NCI-H2081 treated with DMSO at 0.1 percent for 48 hours (cell line): ENCODE measurements at places on chromosomes 11 and 22.

GRCh38 chr11:20109731-20110445 lies 50.4 kb downstream of the DBX1 start:
- no peak for DNase-seq

- DNase-seq, result no peak
Measured at GRCh38 chr11:77191823-77192495, 63.9 kb downstream of the MYO7A start.

DNA sequence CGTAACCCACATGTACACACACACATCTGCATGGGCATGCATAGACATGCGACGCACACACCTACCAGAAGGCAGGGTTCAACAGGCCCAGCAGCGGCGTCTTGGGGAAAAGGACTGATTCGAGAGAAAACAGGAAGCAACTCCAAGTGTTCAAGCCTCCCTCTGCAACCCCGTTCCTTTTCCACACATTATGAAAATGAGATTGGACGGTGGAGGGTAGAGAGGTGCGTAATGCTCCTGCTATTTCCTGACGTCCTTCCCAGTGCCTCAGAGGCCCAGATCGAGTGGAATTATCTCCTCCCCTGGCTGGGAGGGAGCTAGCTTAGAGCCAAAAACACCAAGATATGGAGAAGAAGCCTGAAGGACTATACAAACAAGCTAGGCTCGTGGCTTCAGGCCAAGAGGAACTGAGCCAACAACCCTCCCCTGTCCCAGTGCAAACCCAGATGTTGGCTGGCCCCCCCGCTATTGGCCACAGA lies 289.2 kb downstream of the MN1 start:
- no peak for DNase-seq

DNA sequence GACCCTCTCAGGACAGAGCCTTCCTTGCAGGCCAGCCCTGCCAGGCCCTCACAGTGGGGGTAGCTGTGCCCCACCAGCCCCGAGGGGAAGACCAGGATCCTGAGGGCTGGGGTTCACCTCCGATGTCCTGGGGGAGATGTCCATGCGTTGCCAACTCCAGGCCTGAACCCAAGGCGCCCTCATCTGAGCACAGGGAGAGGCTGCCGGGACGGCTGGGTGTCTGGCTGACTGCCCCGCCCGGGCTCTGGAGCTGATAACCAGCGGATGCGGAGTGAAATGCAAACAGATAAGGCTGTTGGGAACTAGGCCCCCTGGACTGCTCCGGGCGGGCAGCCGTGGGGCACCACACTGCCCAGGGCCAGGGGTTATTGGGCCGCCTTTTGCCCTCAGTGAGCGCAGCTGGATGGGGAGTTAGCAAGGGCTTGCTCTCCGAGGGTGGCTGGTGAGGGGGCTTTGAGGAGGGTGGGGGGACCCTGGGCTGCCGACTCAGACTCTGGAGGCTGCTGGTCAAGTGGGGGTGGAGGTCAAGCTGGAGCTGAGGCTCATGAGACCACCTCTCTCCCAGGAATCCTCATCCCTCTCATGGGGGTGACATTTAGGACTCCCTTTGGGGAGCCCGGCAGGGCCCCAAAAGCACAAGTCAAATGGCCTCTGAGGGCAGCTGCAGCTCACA lies 5.6 kb upstream of the MUC6 start:
- no peak for DNase-seq

DNA sequence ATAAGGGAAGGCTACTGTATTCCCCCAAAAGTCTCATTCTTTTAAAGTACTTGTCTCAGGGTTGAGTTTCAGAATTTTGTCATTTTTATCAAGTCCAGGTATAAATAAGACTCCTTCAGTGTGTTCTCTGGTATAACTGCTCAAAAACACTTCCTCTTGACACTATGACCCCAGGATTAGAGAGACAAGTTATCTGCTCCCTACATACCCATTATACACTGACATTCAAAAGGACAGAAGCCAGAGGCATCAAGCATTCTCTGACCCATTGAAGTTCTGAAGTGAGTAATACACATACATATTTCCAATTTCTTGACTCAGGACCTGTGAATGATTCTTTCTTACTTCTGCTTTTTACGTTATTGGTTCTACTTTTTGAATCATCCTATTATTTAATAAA lies 447.8 kb upstream of the CNTN5 start:
- no peak for DNase-seq

DNA sequence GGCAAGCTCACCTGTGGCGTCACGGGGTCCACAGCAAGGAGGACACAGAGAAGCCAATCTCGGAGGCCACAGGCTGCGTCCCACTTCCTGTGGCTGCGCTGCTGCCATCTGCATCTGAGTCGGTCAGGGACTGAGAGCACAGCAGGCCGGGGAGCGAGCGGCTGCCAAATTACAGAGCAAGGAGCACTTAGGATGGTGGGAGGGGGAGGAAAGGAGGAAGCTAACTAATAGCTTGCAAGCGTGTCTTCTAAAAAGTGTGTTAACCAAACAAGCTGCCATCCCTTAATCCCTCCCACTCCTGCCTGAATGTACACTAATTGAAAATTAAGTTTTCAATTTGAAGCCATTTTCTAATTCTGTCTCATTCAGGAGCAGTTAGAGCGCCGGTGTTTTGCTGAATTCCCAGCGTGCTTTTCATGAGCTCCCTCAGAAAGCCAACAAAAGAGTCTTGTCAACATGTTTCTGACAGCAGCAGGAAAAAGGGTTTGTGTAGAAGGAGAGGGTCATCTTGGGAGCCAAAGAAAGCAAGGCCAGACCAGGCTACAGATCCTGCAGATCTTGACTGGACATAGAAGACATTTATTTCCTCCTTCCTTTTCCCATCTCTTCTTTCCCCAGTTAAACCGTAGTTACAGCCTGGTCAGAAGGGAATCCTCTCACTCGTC lies 42.4 kb upstream of the API5 start:
- no peak for DNase-seq

GRCh38 chr22:35687461-35687860 lies 30.2 kb upstream of the APOL5 start:
- no peak for DNase-seq

- no peak for DNase-seq
Measured at GRCh38 chr22:50307890-50308596, 597 bp upstream of the PLXNB2 start.

GRCh38 chr11:107857550-107858216 lies 904 bp downstream of the SLC35F2 start:
- DNase-seq, result no peak

- no peak for DNase-seq
Measured at GRCh38 chr11:3807909-3808860, at the start of gene PGAP2. TSS of gene PGAP2 (plus strand) at chr11:3808560. CDS start at chr11:3811260, 2,700 bp downstream.

DNA sequence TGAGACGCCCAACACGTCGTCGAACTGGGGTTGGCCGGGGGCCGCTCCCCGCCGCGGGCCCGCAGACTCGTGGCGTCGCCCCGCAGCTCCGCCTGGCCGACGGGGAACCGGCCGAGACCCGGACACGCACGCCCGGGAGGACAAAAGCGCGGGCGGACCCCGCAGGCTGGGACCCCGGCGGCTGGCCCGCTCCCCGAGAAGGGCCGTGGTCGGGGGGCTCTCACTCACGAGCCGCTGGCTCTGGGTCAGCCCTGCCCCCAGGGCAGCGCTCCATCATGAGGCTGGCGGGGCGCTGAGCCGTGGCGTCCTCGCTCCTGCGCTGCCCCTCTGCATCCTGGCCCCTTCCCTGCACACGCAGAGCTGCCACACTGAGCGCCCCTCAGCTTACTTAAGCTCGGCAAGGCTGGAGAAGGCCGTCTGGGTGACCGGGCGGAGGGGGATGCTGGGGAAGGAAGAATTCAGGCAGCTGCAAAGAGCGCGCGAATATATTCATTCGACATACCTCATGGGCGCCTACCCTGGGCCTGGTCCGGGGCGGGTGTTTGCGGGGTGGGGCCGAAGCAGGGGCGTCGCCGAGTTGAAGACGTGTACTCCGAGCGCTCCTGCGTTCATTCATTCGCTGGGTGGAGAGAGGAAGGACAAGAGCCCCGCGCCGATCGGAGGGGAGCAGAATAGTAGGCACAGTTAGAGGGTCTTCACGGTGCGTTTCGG lies 579 bp upstream of the CYB5R2 start:
- no peak for DNase-seq

GRCh38 chr11:66782726-66783125 lies 53.7 kb upstream of the SPTBN2 start:
- DNase-seq, result no peak

DNA sequence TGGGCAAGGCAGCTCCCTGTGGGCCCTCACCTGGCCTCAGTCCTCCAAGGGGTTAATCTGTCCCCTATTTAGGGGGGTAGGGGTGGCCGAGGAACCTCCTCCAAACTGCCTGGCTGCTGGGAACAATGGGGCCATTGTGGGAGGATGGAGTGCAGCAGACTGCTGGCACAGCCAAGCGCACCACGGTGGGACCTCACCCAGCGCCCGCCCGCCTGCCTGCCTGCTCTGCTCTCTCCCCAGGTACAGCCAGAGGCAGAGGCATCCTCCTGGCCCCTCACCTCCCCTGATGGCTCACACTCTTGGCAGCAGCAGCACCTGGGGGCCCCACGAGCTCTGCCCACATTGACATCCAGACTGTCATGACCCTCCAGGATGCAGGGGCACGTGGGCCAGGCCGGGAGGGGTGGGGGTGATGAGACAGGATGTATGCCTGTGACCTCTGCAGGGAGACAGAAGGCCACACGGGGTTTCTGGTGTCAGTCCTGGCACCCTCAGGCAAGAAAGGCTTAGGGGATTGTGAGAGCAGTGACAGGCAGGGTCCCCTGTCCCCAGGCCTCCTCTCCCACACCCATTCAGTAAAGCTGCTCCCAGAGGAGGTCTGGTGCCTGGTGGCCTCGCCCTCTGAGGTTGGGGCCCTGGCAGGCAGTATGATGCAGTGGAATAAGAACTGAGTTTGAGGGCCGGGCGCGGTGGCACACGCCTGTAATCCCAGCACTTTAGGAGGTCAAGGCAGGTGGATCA lies 11.4 kb downstream of the BCL9L start:
- DNase-seq, result no peak

- DNase-seq, result no peak
Measured at GRCh38 chr11:13321431-13321830, 43.8 kb downstream of the BMAL1 start.

GRCh38 chr11:62647609-62648005 lies 1.2 kb upstream of the GANAB start:
- DNase-seq, result no peak

DNA sequence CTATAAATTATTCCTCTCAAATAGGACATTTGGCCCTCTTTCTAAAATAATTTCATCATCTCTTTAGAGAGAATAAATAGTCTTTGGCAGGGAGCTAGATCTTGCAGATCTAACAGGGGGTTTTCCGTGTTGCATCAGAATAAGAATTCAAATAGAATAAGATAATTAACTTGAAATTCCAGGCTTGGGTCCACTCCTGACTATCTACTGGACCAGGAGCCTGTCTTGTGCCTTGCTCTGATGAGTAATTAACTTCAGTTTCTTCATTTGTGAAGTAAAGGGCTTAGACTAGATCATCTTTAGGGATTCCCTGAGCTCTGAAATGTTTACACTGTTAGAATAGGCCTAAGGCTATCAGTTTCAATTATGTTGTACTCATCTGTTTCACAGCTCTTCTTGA lies 23.5 kb upstream of the TMEM123 start:
- DNase-seq, result no peak

GRCh38 chr11:78577495-78577894 lies 2.8 kb upstream of the NARS2 start:
- no peak for DNase-seq

DNA sequence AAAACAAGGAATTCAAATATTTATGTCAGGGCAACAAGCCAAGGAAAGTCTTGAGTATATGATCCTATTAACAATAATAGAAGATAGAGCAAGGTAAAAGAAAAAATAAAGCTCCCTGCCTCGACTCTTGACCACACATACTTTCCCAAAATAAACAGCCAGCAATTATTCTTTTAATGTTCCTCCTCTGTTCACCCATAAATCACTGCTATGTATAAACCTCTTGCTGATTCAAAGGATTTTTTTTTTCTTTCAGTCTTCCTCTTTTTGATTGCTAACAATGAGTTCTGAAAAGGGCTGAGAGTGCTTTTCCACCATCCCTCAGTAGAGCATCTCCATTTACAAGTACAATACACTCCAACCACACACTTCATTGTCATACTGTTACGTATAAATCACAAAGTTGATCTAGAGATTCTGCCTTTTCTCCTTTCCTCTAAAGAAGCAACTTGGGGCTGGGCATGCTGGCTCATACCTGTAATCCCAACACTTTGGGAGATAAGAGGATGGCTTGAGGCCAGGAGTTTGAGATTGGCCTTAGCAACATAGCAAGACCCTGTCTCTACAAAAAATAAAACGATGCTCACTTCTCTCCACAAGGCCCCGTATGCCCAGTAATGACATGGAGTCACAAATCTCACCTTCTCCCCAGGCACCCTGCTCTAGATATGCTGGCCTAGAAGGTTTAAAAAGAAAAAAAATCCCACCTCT lies 24.0 kb downstream of the RAB30 start:
- DNase-seq, result no peak

DNA sequence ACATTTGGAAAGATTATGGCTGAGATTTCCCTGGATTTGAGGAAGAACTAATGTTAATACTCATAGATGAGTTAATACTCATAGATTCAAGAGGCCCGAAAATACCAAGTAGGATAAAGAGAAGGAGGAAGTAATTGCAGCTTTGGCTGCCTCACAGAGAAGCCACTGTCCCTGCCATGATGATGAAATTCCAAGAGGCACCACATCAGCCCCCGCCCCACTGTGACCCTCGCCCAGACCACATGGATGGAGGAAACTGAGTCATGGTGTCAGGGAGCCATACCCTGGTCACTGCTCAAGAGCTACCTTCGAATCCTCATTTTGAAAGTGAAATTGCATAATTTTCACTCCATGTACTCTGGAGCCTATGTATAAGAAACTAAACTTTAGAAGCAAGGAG lies 92.9 kb upstream of the SLC22A12 start:
- DNase-seq, result no peak

DNA sequence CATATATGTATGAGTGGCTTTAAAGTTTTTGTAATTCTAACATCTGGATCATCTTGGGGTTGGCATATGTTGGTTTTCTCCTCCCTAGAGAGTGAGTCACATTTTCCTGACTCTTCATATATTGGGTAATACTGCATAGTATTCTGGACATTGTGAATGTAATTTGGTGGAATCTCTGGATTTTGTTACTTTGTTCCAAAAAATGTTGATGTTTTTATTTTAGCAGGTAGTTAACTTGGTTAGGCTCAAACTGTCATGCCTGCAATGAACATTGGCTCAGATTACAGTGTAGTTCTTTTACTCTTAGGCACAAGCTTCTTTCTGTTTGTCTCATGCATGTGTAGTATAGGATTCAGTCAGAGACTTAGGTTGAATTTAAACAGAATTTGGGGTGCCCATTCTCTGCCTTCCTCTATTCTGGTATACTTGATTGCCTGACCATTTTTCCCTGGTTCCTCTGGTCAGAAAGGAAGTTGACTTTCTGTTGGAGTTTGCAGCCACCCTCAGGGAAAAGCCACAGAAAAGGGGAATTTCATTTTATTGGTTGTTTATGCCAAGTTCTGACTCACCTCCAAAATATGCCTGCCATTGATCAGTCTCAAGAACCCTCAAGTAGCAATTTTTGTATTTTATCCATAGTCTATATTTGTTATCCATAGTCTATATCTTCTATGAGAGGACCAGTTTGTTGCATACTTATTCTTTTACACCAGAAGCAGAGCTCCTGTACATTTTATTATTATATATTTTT lies 151.7 kb downstream of the UVRAG start:
- DNase-seq, result no peak
